Left ventricle myocardium inferior (tissue), 1 donor: ENCODE measurements at places on chromosomes 1 and 21.

- no peak for DNase-seq
Observed at GRCh38 chr1:63817152-63817667, 43.4 kb downstream of the ROR1 start.

GRCh38 chr1:248753708-248754280 is 1.8 kb downstream of the LYPD8 start:
- DNase-seq, result no peak

DNA sequence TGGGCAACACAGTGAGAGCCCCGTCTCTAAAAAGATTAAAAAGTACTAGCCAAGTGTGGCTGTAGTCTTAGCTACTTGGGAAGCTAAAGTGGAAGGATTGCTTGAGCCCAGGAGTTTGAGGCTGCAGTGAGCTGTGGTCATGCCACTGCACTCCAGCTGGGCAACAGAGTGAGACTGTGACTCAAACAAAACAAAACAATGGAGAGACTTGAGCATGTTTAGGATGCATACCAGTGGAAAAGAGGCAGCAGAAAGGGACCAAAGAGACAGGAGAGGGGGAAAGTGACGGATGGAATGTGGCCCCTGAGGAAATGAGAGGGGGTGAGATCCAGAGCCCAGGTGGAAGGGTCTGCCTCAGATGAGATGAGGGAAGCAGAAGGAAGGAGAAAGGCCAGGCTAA is 358.9 kb downstream of the RPS6KC1 start:
- no peak for DNase-seq

DNA sequence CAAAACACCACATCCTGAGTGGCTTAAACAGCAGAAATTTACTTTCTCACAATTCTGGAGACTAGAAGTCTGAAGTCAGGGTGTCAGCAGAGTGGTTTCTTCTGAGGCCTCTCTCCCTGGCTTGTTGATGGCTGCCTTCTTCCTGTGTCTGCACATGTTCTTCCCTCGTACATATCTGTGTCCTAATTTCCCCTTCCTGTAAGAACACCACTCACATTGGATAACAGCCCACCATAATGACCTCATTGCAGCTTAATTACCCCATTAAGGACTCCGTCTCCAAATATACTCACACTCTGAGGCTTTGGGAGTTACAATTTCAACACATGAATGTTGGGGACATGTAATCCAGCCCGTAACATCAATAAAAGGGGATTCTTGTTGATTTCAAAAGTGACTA is 23.4 kb downstream of the C8A start:
- DNase-seq, result no peak

DNA sequence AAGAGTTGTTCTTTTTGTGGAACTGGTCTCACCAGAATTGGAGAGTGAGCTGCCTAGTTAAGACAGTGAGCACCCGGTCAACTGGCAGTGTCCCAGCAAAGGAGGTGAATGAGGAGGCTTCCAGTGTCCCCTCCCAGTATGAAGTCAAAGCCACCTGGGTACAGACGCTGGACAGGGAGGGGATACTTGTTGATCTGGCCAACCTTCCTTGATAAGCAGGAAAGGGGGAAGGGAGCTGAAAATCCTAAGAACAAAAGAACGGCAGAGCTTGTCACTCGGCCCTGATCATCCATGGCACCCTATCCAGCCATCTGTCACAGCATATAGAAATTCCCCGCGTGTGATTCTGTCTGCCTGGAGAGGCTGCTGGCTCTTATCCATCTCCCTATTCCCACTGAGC is 91.5 kb downstream of the SSBP3 start:
- DNase-seq, result no peak

DNA sequence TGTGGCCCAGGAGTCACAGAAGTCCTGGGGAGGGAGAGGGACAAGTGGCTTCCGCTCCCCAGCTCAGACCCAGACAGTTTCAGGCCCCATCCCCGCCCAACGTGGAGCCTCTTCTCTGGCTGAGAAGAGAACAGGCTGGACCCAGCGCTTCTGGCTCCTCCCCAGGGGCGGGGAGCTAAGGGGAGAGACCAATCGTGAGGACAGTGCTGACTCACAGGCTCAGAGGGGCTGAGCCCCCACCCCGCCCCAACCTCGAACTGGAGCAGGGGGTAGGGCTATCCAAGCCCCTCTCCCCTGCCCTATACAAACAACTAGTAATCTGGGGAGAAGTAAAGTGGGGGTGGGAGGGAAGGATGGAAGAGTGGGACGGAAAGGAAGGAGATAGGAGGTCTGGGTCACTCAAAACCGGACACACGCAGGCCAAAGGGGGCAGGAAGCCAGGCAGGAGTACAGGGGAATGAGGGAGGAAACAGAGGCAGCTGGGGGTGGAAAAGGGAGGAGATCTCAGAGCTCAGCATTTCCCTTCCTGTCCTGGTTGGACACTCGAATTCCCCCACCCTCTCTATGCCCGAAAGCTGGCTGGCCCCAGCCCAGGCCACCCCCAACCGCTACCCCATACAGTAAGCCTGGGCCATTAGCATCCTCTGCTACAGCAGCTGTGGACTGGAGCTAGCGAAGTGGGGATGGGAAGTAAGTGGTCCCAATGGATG is at the start of gene SHC1:
TSS of gene SHC1 (minus strand) at position 117 of the 710 bp plus-strand sequence. CDS start 221 bp downstream, outside the sequence.
- peak; percentile 94 for DNase-seq
